ENCODE measurements at places on chromosomes 11 and 22.

- DNase-seq: peak; percentile 100
These were observed at the start of gene ARFGAP3 for GRCh38 chr22:42856865-42857704. Gene ARFGAP3, minus strand, starts transcription at chr22:42857273. Its CDS starts 91 bp downstream, at chr22:42857182.

DNA sequence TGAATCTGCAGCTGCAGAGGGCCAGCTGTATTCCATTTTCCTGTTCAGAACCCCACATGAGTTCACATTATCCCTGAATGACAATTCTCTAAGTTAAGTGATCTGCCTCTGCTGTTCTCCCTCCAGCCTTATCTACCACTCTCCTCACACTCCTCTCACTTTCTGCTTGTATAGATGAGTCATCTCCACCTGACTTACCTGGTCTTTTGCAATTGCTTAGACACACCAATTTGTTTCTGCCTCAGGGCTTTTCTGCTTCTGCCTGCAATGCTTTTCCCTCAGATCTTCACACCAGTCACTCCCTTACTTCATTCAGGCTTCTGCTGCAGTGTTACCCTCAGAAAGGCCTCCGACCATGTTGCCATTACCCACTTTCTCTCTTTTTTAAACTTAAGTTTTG lies 118.1 kb downstream of the ATM start:
- no peak for DNase-seq

GRCh38 chr11:116771935-116772334 lies 852 bp downstream of the BUD13 start:
- DNase-seq: no peak

- DNase-seq: no peak
These were observed 36.2 kb downstream of the SERPINH1 start for GRCh38 chr11:75598264-75598663.

DNA sequence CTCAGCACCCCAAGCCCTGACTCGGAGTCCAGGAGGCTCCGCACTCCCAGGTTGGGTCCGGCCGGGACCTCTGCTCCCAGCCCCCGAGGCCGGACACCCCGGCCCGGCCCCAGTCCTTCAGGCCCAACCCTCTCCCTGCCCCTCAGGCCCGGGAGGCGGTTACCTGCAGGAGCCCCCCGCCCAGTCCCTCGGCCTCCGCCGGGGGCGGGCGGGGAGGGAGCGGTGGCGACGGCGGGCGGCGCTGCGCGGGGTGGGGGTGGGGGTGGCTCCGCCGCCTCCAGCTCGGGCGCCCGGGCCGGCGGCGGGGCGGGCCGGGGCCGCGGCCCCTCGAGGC lies 310 bp downstream of the TCF20 start:
- no peak for DNase-seq

DNA sequence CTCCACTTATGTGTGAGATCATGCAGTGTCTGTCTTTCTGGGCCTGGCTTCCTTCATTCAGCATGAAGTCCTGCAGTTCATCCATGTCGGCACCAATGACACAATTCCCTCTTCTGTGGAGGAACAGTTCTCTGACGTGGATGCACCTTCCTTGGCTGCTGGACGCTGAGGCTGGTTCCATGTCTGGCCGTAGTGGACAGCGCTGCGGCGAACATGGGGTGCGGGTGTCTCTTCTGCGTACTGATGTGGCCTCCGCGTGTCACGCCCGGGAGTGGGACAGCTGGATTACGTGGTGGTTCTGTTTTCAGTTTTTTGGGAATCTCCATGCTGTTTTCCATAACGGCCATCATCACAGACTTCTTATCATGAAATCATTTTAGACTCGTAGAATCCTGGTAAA lies 16.9 kb upstream of the MUC2 start:
- no peak for DNase-seq

- no peak for DNase-seq
These were observed 29.5 kb upstream of the RAB1B start for GRCh38 chr11:66238786-66239413.

- DNase-seq: no peak
These were observed 695.3 kb downstream of the TBC1D22A start for GRCh38 chr22:47457509-47458300.

GRCh38 chr22:46517255-46517761 lies 20.1 kb downstream of the CELSR1 start:
- no peak for DNase-seq

- DNase-seq: no peak
These were observed 269.7 kb downstream of the DYNC2H1 start for GRCh38 chr11:103378931-103379330.

- peak; percentile 39 for DNase-seq
These were observed 489.4 kb downstream of the KCNA4 start for GRCh38 chr11:29527391-29527936.

GRCh38 chr11:24747275-24748251 lies 250.7 kb downstream of the LUZP2 start:
- no peak for DNase-seq

- peak; percentile 70 for DNase-seq
These were observed 18.3 kb downstream of the PRSS23 start for GRCh38 chr11:86818462-86819192.

DNA sequence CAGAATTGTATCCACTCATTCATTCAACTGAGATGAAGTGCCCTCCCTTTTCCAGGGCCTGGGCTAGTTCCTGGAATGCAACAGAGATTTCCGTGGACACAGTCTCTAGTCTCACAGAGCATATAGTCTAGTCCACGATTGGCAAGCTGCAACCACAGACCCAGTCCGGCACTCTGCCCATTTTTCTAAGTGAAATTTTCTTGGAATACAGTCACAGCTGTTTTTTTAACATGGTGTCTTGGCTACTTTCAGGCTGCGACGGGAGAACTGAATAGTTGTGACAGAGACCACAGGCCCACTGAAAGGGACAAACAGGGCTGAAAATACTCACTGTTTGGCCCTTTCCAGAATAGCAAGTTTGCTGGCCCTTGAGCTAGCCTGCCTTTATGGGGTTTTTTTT lies 29.2 kb downstream of the ALG12 start:
- no peak for DNase-seq

DNA sequence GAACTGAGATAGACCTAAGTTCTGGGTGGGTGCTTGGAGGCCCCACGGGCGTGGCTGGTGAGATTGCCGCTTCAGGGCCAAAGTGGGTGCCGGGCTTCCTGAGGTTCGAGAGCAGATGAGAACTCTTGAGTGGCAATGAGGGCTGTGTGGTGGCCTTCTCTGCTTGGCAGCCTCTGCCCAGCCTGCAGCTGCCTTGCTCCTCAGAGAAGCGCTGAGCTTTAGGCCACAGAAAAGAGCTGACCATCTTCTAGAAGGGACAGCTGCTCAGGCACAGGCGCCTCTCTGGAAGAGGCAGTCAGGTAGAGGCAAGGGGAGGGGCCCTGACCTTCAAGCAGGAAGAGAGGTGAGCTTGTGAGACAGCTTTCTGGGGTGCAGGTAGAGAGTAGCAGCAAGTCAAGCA lies 72.8 kb downstream of the MED15 start:
- DNase-seq: no peak

DNA sequence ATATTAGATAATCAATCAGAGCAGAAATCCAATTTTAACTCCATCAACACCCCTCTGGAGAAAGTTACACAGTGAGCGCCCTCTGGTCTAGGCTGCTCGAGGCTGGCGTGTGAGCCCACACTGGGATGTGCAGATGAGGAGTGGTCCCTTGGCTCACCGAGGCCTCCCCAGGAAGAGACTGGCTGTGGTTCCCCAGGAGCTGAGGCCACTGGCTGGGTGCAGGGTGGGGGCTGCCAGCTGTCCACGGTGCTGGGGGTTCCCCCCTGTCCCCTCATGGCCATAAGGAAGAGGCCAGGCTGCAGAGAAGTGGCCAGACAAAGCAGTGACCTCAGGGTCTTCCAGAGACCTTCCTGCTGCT lies 750.7 kb downstream of the BRD1 start:
- no peak for DNase-seq

DNA sequence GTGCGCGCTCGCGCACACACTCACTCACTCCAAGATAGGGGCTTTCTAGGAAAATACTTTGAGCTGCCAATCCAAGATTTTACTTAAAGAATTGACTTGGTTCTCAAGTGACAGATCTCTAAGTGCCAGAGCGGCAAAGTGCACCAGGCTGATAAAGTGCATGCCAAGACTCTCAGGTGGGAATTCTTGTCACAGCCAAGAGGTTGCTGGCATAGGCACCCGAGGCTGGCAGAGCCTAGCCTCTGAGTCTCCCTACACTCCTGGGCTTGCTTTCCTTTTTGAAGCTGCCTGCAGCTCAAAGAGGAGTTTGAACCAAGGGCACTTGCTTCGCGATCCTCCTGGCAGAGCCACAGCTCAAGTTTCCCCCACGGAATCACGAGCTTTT lies 2.5 kb upstream of the ADM start:
- no peak for DNase-seq

DNA sequence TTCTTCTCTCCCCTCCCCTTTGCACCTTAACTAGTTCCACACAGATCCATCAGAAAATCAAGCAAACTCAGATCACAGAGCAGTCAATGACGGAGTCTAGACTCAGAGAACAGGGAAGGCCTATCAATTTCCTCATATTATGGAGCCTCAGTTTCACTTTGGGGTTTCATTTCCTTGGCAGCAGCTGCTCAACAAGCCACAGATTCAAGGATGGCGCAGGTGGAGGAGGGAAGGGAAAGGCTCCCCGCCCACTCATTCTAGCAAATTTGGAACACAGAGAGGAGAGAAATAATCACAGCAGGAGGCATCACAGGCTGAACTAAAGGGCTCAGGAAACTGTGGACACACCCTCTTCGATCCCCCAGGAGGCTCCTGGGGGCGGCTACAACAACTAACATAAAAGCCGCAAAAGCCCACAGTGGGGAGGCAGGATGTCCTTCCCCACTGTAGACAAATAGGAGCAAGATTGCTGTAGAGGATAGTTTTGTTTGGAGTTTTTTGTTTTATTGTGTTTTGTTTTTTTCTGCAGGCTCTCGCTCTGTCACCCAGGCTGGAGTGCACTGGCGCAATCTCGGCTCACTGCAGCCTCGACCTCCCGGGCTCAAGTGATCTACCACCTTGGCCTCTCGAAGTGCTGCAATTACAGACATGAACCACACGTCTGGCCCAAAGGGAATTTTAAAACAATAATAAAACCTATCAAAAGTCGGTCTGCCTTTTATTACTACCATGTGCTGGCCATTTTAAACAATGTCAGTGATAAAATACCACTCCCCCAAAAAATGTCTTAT lies 3.4 kb downstream of the PLAAT3 start:
- no peak for DNase-seq

DNA sequence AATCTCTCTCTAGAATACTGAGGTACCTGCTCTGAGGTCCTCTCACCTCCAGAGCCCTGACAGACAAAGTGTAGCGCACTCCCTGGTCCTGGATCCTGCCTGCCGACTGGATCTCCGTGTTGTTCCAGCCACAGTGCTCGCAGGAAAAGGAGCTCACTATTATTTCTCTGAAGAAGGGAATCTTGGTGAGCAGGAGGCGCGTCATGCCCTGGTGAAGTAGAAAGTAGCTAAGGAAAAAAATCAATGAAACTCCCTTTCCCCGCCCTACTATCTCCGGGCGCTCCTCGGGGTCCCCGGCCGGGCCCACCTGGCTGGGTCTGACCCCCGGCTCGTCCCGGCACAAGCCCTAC lies 412 bp downstream of the ZPR1 start:
- no peak for DNase-seq

DNA sequence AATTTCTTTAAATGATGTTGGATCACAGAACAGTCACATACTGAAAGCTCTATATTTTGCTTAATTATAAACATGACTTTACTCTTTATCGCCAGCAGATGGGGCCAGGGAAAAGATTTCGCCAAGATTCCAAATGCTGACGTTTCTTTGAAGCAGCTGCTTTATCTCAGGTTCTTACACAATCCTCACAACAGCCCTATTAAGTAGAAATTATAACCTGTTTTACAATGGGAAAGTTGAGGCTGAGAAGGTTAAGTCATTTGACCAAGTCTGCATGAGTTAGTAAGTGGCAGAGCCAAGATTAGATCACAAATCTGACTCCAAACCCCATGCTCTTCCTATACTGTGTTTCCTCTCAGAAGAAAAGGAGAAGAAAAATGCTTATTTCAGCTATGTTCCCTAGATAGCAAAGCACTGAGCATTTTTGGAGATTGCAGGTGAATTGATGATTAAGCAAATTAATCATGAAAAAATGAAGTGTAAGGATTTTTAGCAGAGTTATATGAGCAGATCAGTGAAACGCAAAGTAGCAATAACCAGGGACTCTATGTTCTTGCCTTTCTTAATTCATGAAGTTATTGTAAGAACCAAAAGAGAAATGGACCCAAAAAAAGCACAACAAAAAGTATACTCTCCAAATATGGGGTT lies 79.0 kb downstream of the AASDHPPT start:
- peak; percentile 62 for DNase-seq

DNA sequence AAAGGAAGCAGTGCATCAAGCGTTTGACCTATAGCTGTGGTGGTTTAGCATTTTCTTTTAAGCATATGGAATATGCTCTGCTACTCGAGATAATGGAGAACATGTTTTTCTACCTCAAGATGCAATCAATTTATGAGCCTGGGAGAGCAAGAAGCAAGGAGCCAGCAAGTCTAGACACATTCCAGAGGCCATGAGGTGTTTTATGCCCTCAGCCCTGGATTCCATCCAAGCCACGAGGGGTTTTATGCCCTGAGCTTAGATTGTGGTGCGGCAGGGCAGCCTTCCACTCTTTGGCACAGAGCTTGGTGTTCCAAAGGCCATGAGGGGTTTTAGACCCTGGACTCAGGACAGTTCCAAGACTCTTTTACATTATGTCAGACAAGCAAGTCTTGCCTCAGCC lies 11.7 kb upstream of the DNAJB13 start:
- no peak for DNase-seq

DNA sequence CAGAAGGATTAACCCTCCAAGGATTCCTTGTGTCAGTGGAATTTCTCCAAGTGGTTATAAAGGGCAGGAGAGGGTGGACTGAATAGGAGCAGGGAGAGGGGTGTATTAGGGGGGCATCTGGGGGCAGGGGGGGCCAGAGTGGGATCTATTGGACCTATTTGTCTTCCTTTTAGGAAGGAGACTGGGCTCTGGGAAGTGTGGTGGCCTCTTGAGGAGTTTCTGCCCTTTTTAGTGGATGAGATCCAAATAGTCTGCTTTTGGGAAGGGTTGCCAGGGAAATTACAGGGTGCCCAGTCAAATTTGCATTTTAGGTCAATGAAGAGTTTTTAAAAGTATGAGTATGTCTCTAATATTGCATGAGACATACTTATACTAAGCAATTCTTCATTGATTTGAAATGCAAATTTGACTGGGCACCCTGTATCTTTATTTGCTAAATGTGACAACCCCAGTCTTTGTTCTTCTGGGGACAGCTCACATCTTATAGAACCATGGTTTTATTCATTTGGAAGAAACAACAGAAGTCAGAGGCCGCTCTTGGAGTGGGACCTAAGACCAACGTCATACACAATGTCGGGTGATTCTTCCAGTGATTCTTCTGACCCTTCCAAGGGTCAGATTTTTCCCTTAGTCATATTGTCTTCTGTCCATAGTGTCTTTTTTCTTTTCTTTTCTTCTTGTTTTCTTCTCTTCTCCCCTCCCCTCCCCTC lies 429 bp upstream of the SLC22A6 start:
- DNase-seq: no peak

GRCh38 chr11:122775675-122776271 lies 62.5 kb upstream of the CRTAM start:
- no peak for DNase-seq
